ENCODE measurements at places on chromosomes 1 and 21.
A peak's percentile ranks its signal among the peaks of the same experiment; 100 is the strongest.

GRCh38 chr1:158972841-158973240, 36.9 kb upstream of the IFI16 start:
- no peaks in the 10 kb centered on the region for H3K27me3 ChIP-seq
- H3K36me3 ChIP-seq: peaks cover 3% of the 10 kb centered on the region
- H3K4me3 ChIP-seq: no peak overlapping the region

GRCh38 chr1:225944951-225945350, 3.9 kb upstream of the LEFTY2 start:
- no peak overlapping the region for H3K4me3 ChIP-seq
- H3K27ac ChIP-seq: no peak overlapping the region
- H3K27me3 ChIP-seq: no peaks in the 10 kb centered on the region
- peaks cover 8% of the 10 kb centered on the region for H3K4me1 ChIP-seq

- H3K4me1 ChIP-seq: no peaks in the 10 kb centered on the region
- H3K27ac ChIP-seq: no peak overlapping the region
- no peaks in the 10 kb centered on the region for H3K36me3 ChIP-seq
- H3K27me3 ChIP-seq: peaks cover 5% of the 10 kb centered on the region
Observed at GRCh38 chr1:203054642-203055041, 28.4 kb downstream of the PPFIA4 start.

DNA sequence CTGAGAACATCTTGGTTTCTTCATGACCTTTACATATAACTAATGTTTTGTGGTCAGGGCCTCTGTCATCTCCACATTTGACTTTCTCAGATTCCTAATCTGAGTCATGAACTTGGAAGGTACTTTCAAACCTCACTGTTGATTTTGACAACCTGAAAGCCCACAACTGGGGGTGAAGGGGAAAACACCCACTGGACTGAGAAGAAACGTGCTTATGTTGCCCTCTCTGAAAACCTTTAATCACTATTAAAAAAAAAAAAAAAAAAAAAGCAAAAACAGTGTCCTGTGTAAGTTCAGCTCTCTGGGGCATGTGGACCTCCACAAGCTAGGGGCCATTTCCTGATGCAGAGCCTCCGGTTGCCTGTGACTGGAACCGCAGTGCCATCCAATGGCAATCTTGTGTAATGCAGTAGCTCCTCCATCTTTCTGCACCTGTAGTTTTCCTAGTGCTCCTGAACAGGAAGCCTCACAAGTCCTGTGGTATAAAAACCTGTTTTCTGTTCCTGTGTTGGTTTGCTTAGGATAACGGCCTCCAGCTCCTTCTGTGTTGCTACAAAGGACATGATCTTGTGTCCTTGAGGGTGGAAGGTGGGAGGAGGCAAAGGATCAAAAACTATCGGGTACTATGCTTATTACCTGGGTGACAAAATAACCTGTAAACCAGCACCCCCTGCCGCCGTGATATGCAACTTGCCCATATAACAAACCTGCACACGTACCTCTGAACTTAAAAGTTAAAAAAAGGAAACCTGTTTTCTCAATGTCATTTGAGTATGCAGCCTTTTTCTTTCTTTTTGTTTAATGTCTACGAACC, 124.5 kb downstream of the ZNF648 start:
- H3K4me3 ChIP-seq: no peak overlapping the region
- H3K4me1 ChIP-seq: peaks cover 4% of the 10 kb centered on the region
- peak; percentile 77 for DNase-seq
- no peaks in the 10 kb centered on the region for H3K36me3 ChIP-seq
- no peak overlapping the region for H3K27ac ChIP-seq

DNA sequence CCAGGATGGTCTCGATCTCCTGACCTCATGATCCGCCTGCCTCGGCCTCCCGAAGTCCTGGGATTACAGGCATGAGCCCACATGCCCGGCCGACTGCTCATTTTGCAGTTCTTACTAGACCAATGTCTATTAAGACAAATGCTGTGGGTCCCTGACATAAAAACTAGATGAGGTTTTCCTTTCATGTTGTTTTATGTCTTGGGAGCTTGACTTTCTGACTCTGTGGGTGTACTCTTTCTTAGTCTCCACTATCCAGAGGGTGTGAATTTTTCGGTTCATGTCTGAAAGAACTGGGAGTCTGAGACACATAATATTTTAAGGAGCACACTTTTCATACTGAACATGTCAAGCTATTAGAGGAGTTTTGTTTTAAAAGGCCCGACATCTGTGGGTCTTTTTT, 744.9 kb upstream of the B3GALT2 start:
- no peak overlapping the region for H3K4me3 ChIP-seq
- H3K4me1 ChIP-seq: no peaks in the 10 kb centered on the region
- no peaks in the 10 kb centered on the region for H3K36me3 ChIP-seq
- no peaks in the 10 kb centered on the region for H3K27me3 ChIP-seq

GRCh38 chr1:4933232-4933631, 278.8 kb downstream of the AJAP1 start:
- no peak for DNase-seq
- H3K4me3 ChIP-seq: no peak overlapping the region
- no peaks in the 10 kb centered on the region for H3K4me1 ChIP-seq
- no peak overlapping the region for H3K27ac ChIP-seq
- no peaks in the 10 kb centered on the region for H3K27me3 ChIP-seq

DNA sequence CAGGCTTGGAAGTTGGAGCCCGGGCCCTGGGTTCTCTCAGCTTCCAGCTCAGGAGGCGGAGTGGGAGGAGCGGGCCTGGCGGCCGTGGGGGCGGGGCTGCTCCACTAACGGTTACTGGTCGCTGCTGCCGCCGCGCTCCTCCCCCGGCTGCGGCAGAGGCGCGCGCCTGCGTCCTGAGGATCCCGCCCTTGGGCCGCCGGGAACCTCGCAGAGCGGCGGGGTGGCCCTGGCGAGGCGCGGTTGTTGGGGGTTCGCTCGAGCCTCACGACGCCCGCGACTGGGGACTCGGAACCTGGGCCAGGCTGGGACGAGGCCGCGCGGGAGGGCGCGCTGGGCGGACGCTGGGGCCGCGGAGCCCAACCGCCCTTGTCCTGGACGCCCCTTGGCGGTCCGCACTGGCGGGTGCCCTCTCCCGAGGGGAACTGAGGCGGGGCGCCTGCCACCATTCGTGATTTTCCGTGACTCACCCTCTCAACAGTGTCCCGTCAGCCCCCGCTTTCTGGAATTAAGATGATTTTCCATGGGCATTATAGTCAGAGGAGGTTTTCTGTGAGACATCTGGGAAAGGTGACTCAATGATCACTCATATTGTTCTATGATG, 34.1 kb downstream of the OR2G3 start:
- H3K36me3 ChIP-seq: no peaks in the 10 kb centered on the region
- H3K4me3 ChIP-seq: no peak overlapping the region
- no peaks in the 10 kb centered on the region for H3K4me1 ChIP-seq
- DNase-seq: peak; percentile 55

DNA sequence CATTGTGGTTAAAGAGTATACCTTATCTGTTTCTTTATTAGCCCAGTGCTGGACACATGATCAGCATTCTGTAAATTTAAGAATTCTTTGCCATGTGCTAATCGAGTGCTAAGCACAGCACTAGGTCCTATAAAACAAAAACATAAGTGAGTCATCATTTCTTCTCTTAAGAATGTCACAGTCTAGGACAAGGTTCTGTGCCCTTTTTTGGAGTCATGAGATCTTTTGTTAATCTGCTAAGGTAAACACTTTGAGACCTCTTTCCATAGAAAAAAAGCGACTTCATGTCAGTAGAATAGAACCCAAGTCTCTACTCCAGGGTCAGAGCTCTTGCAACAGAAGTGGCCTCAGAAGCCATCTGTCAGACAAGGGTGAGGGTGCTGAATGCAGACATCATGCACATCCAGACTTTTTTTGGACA, 70.0 kb upstream of the NFIA start:
- no peak for DNase-seq
- no peaks in the 10 kb centered on the region for H3K36me3 ChIP-seq
- H3K27me3 ChIP-seq: peaks cover 22% of the 10 kb centered on the region
- no peak overlapping the region for H3K4me3 ChIP-seq
- no peaks in the 10 kb centered on the region for H3K4me1 ChIP-seq

- H3K4me3 ChIP-seq: peak overlapping the region; percentile 55
- DNase-seq: peak; percentile 7
- H3K36me3 ChIP-seq: no peaks in the 10 kb centered on the region
- no peak overlapping the region for H3K27ac ChIP-seq
- H3K4me1 ChIP-seq: peaks cover 2% of the 10 kb centered on the region
Observed at GRCh38 chr1:112849425-112850033, 106.5 kb downstream of the SLC16A1 start.
